Osteocyte (in vitro differentiated cells): ENCODE measurements at places on chromosomes 11 and 22. TPM values are rescaled to one million over a fixed set of nuclear protein-coding genes. Genes with fewer than 3 reads are reported as not detected.

Gene UBQLN3
- total RNA-seq: not detected in 2 replicates

Gene TRIM49
- not detected in 2 replicates for total RNA-seq

DNA sequence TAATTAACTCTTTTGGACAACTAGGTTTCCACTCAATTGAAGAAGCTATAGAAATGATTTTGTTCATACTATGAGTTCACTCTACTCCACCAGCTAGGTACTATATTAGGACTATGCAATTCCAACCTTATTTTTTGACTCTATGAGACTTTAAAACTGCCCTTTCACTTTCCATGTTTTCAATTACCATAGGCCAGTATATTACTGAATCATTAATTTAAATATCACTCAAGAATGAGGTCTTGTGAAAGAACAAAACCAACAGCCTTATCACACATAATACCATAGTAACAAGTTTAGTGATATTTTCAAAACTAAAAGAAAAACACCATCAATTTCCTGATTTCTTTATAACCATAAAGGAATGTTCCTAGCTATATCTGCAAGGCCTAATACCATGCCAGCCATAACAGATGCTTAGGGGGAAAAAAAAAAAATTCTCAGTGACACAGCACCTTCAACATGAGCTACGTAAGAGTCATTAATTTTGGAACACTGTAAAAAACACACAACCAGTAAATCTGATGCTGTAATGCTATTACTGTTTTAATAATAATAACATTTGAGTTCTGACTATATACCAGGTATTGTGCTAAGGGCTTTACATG is 6.1 kb downstream of the DCUN1D5 start:
- no peak overlapping the region for H3K4me3 ChIP-seq
- peak overlapping the region; percentile 9 for H3K27ac ChIP-seq
- no peak for DNase-seq
- H3K36me3 ChIP-seq: peaks cover 26% of the 10 kb centered on the region
- H3K4me1 ChIP-seq: peaks cover 26% of the 10 kb centered on the region

GRCh38 chr11:77353131-77353530 is 51.6 kb upstream of the GDPD4 start:
- H3K27ac ChIP-seq: no peak overlapping the region
- DNase-seq: no peak
- peaks cover 20% of the 10 kb centered on the region for H3K4me1 ChIP-seq
- peaks cover 7% of the 10 kb centered on the region for H3K36me3 ChIP-seq

DNA sequence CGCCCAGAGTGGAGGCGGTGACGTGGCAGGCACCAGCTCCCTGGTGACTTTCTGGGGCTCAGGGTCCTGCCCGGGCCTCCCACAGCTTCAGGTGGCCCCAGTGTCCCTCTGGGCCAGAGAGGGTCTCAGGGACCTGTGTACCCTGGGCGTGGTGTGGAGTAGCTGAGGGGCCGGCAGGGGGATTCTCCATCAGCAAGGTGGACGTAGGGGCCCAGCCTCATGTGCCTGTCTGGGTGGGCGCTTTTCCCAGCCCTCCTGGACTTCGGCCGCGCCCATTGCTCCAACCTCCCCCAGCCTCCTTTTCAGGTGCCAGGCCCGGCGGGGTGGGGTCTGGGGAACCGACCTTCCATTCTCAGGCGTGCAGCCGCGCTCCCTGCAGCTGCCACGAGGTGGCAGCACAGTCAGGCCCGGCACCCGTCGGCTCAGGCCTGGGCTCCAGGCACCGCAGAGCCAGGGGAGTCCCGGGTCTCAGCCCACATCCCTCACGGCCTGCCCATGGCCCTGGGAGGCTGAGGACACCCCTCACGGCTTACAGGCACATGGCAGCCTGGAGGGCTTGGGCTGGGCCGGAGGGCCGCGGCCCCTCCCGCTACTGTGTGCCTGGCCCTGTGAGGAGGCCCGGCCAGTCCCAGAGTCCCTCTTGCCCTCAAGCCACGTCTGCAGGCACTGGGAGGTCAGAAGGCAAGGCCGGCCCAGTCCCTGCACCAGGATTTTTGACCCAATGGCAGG is 19.9 kb upstream of the MUC5B start:
- no peaks in the 10 kb centered on the region for H3K4me1 ChIP-seq
- no peaks in the 10 kb centered on the region for H3K36me3 ChIP-seq
- no peak overlapping the region for H3K27ac ChIP-seq

DNA sequence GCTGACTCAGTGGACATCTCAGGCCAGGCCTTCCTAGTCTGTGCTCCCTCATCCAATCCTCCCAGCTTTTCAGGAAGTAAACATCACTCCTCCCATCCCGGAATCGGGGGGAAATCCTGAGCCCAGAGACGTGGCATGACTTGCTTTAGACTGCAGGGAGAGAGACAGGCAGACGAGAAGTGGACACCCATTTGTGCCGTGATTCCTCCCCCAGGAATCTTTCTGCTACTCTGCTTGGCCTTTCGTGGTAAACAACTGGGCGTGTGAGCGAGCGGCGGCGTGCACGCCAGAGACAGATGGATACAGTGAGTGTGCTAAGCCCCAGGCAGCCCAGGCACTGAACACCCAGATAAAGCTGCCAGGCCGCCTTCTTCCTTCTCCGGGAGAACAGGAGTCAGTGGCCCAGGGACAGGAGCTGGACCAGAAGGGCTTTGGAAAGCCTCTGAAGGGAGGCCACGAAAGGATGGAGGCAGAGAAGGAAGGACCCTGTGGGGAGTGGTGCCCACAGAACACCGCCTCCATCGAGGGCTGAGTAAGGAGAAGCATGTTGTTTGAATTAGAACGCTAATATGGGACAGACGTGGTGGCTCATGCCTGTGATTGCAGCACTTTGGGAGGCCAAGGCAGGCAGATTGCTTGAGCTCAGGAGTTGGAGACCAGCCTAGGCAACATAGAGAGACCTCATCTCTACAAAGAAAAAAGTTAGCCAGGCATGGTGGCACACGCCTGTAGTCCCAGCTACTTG is 53.0 kb upstream of the PRR5 start:
- H3K27me3 ChIP-seq: peaks cover 34% of the 10 kb centered on the region
- no peaks in the 10 kb centered on the region for H3K36me3 ChIP-seq
- no peak for DNase-seq
- no peaks in the 10 kb centered on the region for H3K4me1 ChIP-seq
- no peak overlapping the region for H3K27ac ChIP-seq
